ENCODE measurements at places on chromosomes 3 and 15. TPM values are rescaled to one million over a fixed set of nuclear protein-coding genes. Genes with fewer than 3 reads are reported as not detected.

GRCh38 chr15:98778263-98778959, 130.1 kb downstream of the IGF1R start:
- H3K4me3 ChIP-seq = no peak overlapping the region
- DNase-seq = no peak
- no peaks in the 10 kb centered on the region for H3K36me3 ChIP-seq
- H3K4me1 ChIP-seq = peaks cover 28% of the 10 kb centered on the region
- H3K27ac ChIP-seq = no peak overlapping the region

The AQP9 gene
- total RNA-seq = not detected

- DNase-seq = no peak
- H3K4me3 ChIP-seq = no peak overlapping the region
- no peak overlapping the region for H3K27ac ChIP-seq
- peaks cover 2% of the 10 kb centered on the region for H3K36me3 ChIP-seq
- H3K27me3 ChIP-seq = no peaks in the 10 kb centered on the region
These were observed 30.9 kb downstream of the GOLM2 start for GRCh38 chr15:44319385-44319784.

GRCh38 chr3:41394896-41395295, 195.6 kb downstream of the CTNNB1 start:
- peaks cover 2% of the 10 kb centered on the region for H3K27me3 ChIP-seq
- H3K36me3 ChIP-seq = peaks cover 4% of the 10 kb centered on the region
- no peak overlapping the region for H3K4me3 ChIP-seq
- DNase-seq = no peak
- H3K27ac ChIP-seq = no peak overlapping the region

DNA sequence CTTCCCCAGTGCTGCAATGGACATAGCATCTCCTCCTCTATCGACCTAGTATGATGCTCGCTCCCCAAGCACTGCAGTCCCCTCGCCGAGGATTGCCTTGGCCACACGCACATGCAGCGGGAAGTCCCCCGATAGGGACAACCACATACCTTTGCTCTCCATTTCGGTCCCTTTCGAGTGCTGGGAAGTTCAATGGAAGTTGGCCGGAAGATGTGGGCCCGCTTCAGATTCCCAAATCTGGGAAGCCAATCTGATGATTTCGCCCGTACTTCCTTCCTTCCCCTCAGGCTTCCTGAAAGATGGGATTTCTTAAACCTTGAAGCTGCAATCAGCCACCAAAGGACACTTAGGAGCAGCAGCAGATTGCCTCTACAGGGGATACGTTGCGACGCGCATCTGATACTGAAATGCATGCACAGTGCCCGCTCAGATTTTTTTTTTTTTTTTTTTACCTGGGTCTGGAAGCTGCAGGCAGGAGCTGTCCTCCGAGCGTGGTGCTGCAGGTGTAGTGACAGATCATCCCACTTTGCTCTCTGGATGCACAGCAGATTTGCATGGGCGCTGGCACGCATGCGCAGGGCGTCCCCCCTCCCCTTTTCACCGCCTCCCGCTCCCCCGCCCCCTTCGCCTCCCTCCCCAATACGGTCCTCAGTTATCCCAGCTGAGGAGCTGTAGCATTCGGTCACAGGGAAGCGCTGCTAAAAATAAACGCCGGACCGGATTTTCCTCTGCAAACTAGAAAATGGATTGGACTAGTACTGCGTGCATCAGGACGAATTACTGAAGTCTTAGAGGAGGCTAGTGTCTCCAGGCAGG, at the start of gene FGF12:
Gene FGF12 (minus strand): TSS at position 510 of the 816 bp plus-strand sequence.
- no peak for DNase-seq
- H3K27ac ChIP-seq = no peak within 1 kb of the TSS
- no peak within 1 kb of the TSS for H3K4me3 ChIP-seq
- no peaks in the 10 kb centered on the region for H3K36me3 ChIP-seq
- H3K4me1 ChIP-seq = no peaks in the 10 kb centered on the region

The CHAC1 gene
- 12.4 TPM for total RNA-seq

The ZIC1 gene
- total RNA-seq = not detected

DNA sequence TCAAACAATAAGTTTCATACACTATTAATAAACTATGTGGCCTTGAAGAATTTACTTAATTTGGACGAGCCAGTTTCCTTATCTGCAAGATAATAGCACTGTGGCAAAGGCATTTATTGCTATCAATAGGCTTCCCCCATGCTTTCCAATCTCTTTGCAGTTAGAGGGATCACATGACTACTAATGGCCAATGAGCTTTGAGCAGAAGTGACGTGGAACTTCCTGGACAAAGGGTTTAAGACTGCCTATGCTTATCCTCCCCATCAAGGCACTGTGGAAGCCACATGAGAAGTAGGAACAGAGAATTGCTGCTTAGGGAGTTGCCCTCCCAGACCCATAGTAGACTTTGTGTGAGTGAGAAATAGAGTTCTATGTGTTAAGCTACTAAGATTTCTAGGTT, 16.7 kb upstream of the ZMAT3 start:
- DNase-seq = no peak
- no peaks in the 10 kb centered on the region for H3K36me3 ChIP-seq
- H3K4me1 ChIP-seq = peaks cover 17% of the 10 kb centered on the region
- no peaks in the 10 kb centered on the region for H3K27me3 ChIP-seq
- no peak overlapping the region for H3K27ac ChIP-seq

GRCh38 chr3:4091786-4092185, 211.4 kb upstream of the SETMAR start:
- H3K4me1 ChIP-seq = no peaks in the 10 kb centered on the region
- DNase-seq = no peak
- no peaks in the 10 kb centered on the region for H3K36me3 ChIP-seq
- H3K27me3 ChIP-seq = no peaks in the 10 kb centered on the region
- H3K27ac ChIP-seq = no peak overlapping the region

GRCh38 chr3:164620423-164620822, 457.9 kb downstream of the SI start:
- no peaks in the 10 kb centered on the region for H3K27me3 ChIP-seq
- no peaks in the 10 kb centered on the region for H3K4me1 ChIP-seq
- no peak overlapping the region for H3K27ac ChIP-seq
- no peak overlapping the region for H3K4me3 ChIP-seq

Measured in activated T-helper 1 cell treated with anti-CD3 and anti-CD28 coated beads, Interleukin-12 subunit alpha, Interleukin-12 subunit beta, Interleukin-2, Interleukin-4 antibody, amounts not matched to agents 30 ng/mL and 10 ng/mL and 1 ng/mL, durations not matched to agents 14 hours and 24 hours and 36 hours (primary cell).